ENCODE measurements at places on chromosomes 6 and 20. TPM values are rescaled to one million over a fixed set of nuclear protein-coding genes. Genes with fewer than 3 reads are reported as not detected.

ANKRD6 gene
- total RNA-seq, result 1.3 TPM

OR2B6 gene
- not detected for total RNA-seq

TRDN gene
- not detected for total RNA-seq

ARG1 gene
- total RNA-seq, result not detected

PLTP gene
- total RNA-seq, result 10.4 TPM

CALHM4 gene
- total RNA-seq, result not detected

DCDC2 gene
- total RNA-seq, result under 0.01 TPM

SLC17A9 gene
- total RNA-seq, result 24.8 TPM

RBM39 gene
- total RNA-seq, result 279 TPM

LCA5 gene
- total RNA-seq, result 5.2 TPM

C6orf47 gene
- 20.7 TPM for total RNA-seq

STMND1 gene
- total RNA-seq, result not detected

CRIP3 gene
- total RNA-seq, result not detected

BLOC1S5 gene
- 7.1 TPM for total RNA-seq

MANEA gene
- total RNA-seq, result 19.9 TPM
